ENCODE measurements at places on chromosomes 5 and 9. TPM values are rescaled to one million over a fixed set of nuclear protein-coding genes. Genes with fewer than 3 reads are reported as not detected.

The AGPAT2 gene
- total RNA-seq, result 2.1 TPM

DNA sequence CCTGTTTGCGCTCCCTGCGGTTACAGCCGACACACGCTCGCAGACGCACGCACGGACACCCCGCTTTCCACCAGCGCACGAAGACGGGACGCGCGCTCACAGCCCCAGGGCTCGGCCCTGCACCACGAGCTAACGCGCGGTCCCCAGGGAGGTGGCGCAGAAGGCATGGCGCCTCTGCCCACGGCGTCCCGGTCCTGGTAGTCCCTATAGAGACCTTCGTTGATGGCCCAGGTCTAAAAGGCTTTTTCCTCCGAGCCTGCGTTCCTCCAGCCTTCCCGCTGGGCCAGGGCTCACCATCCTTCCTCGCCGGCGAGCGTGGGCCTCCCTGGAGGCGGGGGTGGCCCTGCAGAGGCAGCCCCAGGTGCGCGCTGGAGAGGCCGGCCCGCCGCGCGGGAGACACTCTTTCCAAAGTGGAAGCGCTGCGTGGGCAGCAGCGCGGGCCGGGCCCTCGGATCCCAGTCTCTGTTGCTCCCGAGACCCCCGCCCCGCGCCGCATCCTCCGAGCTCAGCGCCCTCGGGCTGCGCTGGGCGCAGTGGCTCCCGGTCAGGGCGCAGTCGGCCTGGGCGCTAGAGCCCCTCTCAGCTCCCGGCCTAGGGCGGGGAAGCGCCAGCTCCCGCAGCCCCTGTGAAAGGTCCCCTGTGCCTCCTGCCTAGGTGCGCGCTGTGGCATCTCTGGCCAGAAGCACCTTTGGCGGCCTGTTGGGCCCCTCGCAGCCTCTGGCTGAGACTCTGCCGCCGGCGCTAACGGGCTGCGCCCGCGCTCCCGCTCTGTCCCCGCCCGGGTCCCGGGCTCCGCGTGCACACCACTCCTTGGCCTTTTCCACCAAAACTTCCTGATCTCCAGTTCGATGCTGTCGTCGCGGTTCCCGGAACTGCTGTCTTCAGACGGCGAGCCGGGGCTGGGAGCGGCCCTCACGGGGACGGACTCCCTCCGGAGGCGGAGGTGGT, 31.9 kb upstream of the FANCC start:
- no peak for ATAC-seq

The DCTN4 gene
- 85.9 TPM for total RNA-seq

The FGF1 gene
- 0.52 TPM for total RNA-seq

The TSSK1B gene
- 0.46 TPM for total RNA-seq

The SHROOM1 gene
- 0.77 TPM for total RNA-seq

The FOXD4L3 gene
- total RNA-seq, result 0.14 TPM

GRCh38 chr5:56457887-56458812, 225.0 kb upstream of the ANKRD55 start:
- no peak for ATAC-seq

DNA sequence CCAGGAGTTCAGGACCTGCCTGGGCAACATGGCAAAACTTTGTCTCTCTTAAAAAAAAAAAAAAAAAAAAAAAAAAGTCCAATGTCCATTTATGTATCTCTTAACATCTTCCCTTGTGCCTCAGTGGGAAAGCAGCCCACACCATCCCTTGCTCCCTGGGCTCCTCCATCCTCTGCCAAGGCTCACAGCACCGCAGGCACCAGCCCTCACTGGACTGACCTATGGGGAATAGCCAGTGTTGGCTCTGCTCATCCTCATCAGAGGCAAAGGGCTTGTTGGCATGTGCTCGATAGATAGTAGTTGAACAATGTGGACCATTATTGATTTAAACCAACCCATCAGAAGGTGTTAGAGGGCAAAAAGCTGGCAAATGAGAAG, 61.8 kb upstream of the LRRTM2 start:
- ATAC-seq, result no peak

The ANGPTL2 gene
- total RNA-seq, result 4.1 TPM

DNA sequence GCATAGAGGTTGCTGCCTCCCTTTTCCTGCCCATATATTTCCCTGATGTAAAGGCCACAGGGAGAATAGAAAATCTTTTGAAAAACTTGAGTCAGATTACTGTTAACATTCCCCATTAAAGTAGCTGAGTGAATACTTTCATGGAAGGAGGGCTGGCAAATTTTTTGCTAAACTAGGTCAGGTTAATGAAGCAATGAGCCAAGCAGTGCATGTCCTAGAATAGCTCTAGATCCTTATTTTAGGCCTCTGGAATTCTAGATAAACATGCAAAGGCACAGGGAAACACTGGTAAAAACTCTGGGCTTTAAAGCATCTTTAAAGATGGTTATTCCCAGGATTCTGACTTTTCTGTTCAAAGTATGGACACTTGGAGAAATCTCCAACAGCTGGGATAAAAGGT, 27.9 kb downstream of the TTC1 start:
- no peak for ATAC-seq

GRCh38 chr5:67393211-67393610, 196.6 kb upstream of the CD180 start:
- no peak for ATAC-seq

DNA sequence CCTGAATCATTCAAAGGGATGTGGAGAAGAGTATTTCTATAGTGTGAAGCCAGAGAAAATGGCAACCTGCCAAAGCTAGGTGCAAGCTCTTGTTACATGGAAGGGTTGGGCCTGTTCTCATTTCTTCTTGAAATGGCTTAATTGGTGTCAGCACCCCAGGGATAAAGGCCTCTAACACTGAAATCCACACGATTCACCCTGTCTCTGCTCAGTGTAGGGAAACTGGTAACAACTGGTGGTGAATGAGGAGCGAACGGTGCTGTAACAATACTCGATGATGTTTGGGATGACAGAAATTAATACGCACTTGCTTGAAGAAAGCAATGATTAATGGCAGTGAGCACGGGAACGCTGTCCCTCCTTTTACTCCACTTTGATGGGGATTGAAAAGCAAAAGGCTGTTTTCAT, 16.2 kb downstream of the PBX3 start:
- ATAC-seq, result peak; percentile 83

DNA sequence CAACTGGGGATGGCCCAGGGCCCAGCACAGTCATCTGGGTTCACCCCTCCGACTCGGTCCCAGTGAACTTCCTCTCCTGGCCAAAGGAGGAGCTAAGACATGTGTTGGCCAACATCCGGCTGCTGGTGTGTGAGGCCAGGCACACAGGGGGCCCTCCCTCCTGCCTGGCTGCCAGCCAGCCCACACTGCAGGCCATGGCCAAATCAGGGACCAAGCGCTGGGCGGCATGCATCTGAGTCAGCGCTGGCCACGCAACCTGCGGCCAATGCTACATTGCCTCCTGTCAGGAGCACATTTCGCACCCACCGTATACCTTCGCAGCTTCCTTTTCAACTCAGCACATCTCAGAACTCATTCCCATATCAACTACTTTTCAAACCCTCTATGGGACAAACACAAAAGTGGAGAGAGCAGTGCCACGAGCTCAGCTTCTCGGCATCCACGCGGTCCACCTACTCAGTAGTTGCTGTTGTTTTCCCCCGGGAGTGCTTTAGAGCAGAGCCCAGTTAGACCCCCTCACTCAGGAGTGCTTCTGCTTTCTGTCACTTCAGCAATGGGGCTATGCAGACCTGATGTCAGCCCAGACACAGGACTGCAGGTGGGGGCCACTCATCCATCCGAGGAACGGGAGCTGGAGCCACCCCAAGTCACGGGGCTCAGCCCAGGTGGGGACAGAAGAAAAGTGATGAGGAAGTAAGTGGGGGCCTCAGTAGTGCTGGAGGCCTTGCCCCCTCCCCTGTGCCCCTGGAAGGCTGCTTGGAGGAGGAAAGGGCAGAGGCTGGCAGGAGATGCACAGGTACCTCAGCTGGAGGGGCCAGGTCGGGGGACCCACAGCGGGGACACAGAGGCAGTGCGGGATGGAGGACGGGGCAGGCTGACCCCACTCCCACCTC, 13.9 kb downstream of the NINJ1 start:
- ATAC-seq, result peak; percentile 58

DNA sequence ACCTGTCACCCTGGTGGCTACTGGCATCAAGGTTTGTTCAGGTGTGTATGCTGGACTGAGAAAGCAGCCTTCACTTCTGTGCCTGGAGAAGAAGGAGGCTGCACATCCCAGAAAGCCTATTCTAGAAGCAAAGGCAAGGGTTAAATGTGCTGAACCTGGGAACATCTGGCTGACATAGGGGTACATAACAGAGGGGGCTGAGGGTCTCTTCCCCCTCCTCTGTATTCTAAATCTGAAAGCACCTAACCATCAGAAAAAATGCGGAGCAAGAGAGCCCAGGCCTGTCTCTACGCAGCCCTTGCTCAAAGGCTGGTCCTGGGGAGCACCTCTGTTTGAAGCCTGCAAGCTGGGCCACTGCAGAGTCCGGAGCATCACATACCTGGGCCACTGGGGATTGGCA, 53.2 kb upstream of the FSTL4 start:
- ATAC-seq, result no peak

- no peak for ATAC-seq
Observed at GRCh38 chr5:128782446-128782845, 182.8 kb upstream of the SLC27A6 start.

The PCDHA1 gene
- not detected for total RNA-seq

DNA sequence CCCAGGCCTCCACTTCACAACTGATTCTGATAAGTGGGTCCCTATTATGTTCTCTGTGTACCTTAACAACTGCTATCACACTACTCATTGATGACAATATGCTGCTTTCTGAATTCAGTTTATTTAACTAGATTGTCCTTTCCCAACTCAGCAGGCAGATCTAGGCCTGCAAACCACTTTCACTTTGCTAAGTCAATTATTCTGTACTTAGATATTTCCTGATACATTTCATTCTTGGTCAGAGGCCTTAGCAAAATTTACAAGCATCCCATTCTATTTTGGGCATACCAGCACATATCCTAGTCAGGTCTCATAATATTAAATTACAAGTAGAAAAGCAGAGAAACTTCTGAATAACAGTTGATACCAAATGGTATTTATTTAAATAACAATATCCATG, 235.7 kb upstream of the HAPLN1 start:
- ATAC-seq, result no peak

GRCh38 chr9:35669331-35670145, 4.2 kb upstream of the CA9 start:
- no peak for ATAC-seq

DNA sequence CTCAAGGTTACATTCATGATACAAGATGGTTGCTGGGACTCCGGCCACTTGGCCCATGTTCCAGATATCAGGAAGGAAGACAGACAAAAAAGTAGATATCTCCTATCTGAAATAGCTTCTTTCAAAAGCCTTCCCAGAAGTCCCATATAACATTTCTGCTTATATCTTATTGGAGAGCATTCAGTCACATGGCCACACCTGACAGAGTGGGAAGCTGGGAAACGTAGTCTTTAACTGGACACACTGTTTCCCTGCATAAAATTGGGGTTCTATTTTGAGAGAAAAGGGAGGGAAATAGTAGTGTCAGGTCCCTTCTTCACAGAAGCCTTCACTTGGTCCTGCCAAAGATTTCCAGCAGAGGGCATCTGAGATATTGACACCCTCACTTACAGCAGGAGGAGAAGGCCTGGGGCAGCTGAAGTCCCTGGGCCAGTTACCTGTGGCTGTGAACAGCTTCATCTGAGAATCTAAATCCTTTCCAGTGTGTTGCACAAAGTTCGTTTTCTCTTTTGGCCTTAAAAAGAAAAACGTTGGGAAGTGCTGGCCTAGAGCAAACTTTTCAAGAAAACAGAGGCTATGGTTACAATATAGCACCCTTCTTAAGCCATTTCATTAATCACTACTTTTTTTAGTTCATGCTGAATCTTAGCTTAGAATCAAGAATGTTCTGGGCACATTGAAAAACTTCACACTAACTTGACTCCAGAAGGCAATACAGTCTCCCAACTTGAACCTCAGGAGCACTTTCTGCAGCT, 33.5 kb downstream of the SPEF2 start:
- ATAC-seq, result peak; percentile 87

- no peak for ATAC-seq
Observed at GRCh38 chr9:38337706-38338264, 54.7 kb upstream of the ALDH1B1 start.

The NMUR2 gene
- 0.22 TPM for total RNA-seq

DNA sequence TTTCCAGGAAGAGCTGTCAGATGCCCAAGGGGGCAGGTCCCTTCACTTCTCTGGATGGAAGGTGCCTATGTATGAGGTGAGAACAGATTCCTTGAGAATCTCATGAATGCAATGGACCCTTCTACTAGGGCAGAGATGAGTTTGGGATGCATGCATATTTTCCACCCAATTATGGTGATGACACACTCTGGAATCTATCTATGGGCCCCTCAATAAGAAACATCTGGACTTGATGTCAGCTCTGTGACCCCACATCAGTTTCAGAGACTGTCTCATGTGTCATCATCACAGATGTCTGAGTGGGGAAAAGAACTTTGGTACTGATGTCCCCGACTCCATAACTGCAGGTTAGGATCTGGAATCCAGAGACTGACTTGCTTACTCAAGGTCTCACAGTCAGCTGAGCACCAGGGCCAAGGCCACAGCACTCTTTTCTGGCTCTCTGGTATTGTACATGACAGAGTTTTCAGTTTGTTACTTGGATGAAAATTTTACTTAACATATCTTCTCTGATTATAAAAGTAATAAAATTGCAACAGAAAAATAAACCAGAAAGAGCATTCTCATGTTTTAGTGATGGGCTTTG, 177.0 kb downstream of the DCP2 start:
- no peak for ATAC-seq

- no peak for ATAC-seq
Observed at GRCh38 chr5:142106061-142106460, 2.5 kb upstream of the NDFIP1 start.

The SPEF2 gene
- total RNA-seq, result 6.7 TPM

GRCh38 chr9:38355115-38355514, 37.4 kb upstream of the ALDH1B1 start:
- ATAC-seq, result no peak

DNA sequence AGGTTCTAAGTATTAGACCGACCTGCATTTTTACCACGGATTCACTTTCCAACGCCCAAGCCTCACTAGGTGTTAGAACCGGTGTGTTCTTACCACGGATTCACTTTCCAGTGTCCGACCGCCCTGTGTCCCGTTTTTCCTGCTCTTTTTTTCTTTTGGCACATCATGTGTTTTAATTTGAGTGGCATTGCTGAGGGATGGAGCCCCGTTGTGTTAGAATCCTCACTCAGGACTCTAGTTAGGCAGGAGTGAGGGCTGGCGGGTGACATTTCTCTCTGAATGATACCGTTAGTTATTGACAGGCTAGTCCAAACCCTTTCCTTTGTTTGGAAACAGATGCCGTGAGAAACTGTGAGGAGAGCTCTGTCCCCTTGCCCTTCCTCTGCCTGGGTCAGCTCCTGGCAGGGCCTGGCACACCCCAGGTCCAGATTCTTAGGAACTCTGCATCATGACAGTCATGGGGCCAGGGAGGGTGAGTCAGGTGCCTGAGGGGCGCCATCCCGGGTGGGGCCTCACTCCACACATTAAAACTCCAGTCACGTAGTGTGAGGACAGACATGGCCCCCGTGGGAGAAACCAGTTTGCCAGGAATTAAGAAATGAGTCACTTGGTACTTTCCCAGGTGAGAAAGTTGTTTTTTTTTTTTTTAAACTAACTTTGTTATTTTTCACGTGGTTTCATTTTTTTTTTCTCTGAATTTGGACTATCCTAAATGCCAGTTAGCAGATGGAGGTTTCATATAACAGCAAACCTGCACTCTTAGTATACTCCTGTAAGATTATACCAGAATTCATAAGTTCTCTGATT, 15.8 kb downstream of the EXOC3 start:
- no peak for ATAC-seq

- ATAC-seq, result peak; percentile 32
Observed at GRCh38 chr9:123725389-123725788, 204.5 kb downstream of the DENND1A start.

GRCh38 chr5:127192836-127193338, 97.7 kb upstream of the MEGF10 start:
- ATAC-seq, result no peak

Measured in motor neuron (in vitro differentiated cells).